HS-5 (cell line): ENCODE measurements at places on chromosomes 2 and 18.

DNA sequence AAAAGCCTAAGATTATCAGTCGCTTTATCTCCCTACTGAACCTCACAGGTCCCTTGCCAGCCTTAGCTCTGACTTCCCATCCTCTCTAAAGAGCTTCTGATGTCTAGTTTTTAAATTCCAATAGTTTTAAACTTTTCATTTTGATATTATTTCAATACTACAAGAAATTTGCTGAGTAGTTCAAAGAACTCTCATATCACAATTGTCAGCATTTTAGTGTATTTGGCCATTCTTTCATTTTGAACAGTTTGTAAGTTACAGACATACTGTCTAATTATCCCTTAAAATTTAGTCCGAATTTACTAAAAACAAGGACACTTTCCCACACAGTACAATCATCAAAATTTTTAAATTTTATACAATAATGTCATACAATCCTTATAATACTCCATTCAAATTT is 666.8 kb upstream of the SETBP1 start:
- DNase-seq, result no peak

DNA sequence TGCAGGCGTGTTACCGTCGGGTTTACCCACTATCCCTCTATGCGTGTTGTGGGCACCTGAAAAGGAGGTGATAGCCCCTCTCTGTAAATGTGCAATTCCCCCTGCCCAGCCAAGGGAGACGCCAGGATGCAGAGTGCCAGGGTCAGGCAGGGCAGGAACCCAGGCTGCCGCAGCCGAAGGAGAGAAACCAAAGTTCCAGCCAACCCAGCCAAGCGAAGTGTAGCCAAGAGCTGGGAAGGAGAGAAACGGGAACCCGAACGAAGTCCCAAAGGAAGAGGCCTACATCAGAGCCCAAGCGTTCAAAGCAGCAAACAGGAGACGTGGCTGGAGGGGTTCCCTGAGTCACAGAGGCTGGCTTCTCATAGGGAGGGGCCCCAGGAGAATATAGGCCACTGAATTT is 24.2 kb upstream of the SPR start:
- no peak for DNase-seq

DNA sequence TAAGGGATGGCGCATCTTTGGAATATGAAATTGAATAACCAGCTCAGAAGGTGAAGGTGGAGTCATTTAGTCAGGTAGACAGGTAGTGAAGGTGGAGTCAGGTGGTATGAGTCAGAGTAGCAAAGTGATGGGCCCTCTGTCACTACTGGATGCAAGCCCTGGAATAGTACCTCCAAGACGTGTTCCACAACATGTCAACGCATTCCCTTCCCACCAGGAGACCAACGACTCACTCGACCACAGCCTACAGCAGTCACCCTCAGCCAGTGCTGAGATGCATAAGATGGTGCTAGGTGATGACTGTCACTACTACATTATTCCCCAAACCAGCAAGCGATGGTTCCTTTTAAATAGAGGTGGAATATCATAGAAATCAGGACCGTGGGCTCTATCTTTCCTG is 6.8 kb downstream of the CPLX4 start:
- no peak for DNase-seq

DNA sequence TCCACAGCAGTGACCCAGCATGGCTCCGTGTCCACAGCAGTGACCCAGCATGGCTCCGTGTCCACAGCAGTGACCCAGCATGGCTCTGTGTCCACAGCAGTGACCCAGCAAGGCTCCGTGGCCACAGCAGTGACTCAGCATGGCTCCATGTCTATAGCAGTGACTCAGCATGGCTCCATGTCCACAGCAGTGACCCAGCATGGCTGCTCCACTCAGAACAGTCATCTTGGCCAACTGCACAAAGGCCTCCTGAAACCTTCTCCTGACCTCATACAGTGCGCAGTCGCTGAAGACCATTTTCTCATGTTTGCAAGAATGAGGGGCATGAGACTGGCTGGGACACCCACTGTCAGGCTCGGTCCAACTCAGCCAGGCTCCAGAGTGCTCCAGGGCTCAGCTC is 333.4 kb upstream of the RAB6C start:
- no peak for DNase-seq

DNA sequence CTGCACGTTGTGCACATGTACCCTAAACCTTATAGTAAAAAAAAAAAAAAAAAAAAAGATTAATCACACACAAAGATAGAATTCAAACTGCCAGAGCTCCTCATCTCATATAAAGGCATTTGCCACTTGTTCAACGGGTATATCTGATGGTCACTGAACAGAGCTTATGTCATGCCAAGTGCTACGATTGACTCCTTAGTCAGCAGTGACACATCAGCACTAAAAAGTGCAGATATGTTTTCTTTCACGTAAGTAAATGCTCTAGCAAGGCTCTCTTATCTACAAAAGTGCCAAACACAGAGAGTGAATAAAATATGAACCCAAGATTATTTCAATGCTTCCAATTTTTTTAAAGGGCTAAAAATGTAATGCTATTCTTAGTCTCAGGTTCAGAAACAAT is 1.1 kb downstream of the LMAN1 start:
- peak; percentile 47 for DNase-seq

DNA sequence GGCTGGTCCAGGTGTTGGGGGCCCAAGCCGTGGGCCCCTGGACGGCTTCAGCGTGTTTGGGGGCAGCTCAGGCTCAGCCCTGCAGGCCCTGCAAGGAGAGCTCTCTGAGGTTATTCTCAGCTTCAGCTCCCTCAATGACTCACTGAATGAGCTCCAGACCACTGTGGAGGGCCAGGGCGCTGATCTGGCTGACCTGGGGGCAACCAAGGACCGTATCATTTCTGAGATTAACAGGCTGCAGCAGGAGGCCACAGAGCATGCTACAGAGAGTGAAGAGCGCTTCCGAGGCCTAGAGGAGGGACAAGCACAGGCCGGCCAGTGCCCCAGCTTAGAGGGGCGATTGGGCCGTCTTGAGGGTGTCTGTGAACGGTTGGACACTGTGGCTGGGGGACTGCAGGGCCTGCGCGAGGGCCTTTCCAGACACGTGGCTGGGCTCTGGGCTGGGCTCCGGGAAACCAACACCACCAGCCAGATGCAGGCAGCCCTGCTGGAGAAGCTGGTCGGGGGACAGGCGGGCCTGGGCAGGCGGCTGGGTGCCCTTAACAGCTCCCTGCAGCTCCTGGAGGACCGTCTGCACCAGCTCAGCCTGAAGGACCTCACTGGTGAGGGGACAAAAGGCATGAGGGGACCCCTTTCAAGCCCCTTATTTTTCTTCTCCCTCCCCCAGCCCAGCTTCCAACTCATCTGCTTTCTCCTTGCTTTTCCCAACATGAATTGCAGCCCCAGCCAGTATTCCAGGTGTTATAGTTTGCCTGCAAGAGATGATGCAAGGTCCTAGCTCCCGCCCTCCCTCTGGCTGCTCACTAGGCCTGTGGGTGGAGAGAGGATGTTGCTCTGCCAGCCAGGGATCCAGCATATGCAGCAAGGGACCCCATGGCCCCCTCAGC is 2.9 kb upstream of the KHK start:
- DNase-seq, result no peak

DNA sequence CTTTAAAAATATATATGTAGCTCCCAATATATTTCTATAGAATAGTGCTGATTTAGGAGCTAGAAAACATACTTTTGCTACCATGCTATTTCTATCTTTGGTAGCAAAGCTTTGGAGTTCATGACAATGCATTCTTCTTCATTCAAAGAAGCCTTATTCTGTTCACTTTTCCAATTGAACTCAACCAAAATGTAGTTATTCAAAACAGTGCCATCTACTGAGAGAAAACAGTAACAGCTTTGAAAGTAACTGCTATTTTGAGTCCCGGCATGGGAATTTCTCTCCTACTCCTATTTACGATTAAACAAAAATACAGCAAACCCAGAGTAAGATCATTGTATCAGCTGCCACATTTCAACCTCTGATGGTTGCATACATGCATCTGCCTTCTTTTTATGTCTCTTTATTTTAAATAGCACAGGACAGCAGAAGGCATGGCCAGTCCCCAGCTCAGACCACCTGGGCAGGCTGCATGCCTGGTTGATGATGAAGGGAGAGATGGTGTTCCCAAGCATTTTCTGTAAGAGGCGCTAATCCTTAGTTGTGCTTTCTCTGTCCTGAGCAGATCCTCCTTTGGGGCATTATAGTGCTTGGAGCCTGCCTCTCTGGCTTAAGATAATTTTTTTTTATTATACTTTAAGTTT is 69.7 kb upstream of the SULT1C3 start:
- no peak for DNase-seq

DNA sequence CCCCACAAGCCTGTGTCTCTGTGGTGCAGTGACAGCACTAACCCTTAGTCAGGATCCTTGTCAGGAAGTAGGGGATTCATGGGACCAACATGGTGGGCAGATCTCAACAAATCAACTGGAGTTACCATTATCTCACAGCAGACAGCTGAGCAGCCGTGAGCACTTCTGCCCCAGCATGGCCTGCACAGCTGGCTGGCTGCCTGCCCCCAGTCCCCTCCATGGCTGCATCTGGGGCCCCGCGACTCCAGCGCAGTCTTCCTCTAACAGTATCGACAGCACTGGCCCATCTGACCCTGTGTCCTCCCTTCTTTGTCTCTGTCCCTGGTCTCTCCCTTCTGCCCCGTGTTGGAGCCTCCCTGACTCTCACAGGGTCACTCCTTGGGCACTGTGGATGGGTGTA is 4.7 kb upstream of the ADCY3 start:
- DNase-seq, result no peak
